ENCODE measurements at places on chromosomes 7 and 10.

DNA sequence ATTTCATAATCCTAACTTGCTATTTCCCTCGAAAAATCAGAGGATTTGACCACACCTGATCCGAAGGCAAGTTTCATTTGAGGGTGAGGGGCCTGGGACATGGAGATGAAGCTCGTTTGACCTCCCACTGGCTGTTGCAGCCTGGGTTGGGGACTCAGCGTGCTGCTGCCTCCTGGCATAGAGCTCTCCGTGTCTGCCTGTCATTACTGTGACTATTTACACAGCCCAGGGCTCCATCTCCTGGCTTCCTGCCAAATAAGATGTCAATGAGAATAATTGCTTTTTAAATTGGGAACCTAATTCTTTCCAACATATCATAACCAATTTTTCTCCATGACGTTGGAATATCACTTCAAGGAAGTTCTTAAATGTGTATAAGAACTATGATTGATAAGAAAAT is 139.3 kb upstream of the COBL start:
- DNase-seq = peak; percentile 17

DNA sequence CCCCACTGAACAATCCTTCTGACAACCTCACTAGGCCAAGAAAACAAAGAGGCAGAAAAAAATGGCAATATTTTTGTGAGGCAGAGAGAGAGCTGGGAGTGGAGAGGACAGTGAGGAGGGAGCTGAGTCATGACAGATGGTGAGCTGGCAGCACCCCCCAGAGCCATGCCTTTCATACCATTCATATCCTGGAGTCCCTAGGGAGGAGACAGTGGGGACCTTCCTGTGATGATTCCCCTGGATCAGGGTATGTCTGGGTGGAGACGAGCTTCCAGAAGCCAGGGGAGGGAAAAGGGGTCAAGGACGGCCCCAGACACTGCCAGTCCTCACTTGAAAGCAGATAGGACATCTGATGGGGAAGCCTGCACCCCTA is 160.5 kb downstream of the ADAM12 start:
- DNase-seq = peak; percentile 8

DNA sequence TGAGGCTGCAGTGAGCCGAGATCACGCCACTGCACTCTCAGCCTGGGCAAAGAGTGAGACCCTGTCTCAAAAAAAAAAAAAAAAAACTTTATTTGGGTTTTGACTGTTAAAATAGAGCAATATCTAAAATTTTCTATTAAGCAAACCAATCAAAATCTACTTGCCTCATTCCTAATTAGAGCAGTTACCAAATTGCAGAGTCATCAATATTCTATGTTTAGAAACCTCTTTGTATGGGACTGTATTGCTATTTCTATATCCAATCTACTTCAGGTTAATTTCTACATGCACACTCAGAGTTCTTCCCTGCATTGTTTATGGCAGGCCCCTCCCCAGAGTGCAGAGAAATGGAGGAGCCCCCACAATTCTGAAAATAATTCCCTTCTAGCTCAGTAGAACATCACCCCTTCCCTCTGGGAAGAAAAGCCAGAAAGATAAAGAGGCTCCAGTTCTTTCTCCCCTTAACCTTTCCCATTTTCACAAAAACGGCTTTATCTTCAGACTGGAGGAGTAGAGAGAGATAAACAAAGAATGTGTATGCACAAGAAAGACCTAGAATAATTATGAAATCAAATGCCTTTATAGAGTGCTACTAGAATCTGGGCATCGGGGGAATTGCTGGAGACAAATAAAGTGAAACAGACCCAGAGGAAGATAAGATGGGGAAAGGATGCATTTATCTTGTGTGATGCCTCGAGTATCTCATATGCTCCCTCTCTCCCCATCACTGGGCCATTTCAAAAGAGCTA is 17.9 kb downstream of the SCRN1 start:
- no peak for DNase-seq

- DNase-seq = no peak
Measured at GRCh38 chr10:132678436-132679216, 107.3 kb downstream of the NKX6-2 start.

DNA sequence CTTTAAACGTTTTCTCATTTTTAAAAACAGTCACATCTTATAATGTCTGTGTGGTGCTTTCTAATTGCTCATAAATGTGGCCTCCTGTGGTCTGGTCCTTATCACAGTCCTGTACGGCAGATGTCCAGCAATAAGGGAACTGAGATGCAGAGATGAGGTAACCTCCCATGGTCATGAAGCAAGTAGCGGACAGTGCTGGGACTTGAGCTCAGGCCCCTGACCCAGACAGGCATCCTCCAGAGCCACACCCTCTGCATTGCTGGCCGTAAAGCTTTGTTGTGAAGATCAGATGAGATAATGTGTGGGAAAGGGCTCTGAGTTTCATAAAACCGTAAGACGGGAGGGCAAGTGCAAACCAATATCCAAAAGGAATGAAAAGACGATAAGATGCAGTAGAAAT is 48.2 kb downstream of the DYNC2I1 start:
- no peak for DNase-seq

GRCh38 chr7:12300415-12300814 is 89.3 kb downstream of the TMEM106B start:
- no peak for DNase-seq

Data from LoVo (cell line).